ENCODE measurements at places on chromosomes 3 and 15.
A peak's percentile ranks its signal among the peaks of the same experiment; 100 is the strongest.

DNA sequence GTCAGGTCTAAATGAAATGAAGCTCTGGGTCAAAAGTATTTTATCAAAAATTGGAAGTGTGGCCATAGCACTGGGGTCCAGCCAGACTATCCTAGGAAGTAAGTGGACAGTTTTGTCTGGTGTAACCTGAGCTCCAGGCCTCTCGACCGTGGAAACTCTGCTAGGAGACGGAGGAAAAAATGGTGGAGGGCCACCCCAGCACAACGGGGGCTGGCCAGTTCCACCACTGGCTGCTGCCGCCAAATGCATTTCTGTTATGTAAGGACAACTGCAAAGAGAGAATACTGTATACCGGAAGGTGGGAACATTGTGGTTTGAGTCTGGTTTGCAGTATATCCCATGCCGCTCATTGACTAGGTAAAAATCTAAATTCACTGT lies 235.7 kb downstream of the GREM1 start:
- H3K4me1 ChIP-seq: no peaks in the 10 kb centered on the region
- H3K4me3 ChIP-seq: no peak overlapping the region
- H3K27ac ChIP-seq: no peak overlapping the region
- no peaks in the 10 kb centered on the region for H3K27me3 ChIP-seq
- no peaks in the 10 kb centered on the region for H3K36me3 ChIP-seq

GRCh38 chr3:127459891-127460290 lies 130.6 kb downstream of the TPRA1 start:
- no peak for DNase-seq
- no peaks in the 10 kb centered on the region for H3K36me3 ChIP-seq
- H3K27me3 ChIP-seq: peaks cover 6% of the 10 kb centered on the region
- H3K4me3 ChIP-seq: no peak overlapping the region
- H3K4me1 ChIP-seq: peaks cover 16% of the 10 kb centered on the region
- no peak overlapping the region for H3K27ac ChIP-seq

- DNase-seq: no peak
- H3K36me3 ChIP-seq: no peaks in the 10 kb centered on the region
- H3K4me3 ChIP-seq: no peak overlapping the region
- H3K27me3 ChIP-seq: no peaks in the 10 kb centered on the region
These were observed 56.9 kb upstream of the PDZRN3 start for GRCh38 chr3:73681610-73682009.

DNA sequence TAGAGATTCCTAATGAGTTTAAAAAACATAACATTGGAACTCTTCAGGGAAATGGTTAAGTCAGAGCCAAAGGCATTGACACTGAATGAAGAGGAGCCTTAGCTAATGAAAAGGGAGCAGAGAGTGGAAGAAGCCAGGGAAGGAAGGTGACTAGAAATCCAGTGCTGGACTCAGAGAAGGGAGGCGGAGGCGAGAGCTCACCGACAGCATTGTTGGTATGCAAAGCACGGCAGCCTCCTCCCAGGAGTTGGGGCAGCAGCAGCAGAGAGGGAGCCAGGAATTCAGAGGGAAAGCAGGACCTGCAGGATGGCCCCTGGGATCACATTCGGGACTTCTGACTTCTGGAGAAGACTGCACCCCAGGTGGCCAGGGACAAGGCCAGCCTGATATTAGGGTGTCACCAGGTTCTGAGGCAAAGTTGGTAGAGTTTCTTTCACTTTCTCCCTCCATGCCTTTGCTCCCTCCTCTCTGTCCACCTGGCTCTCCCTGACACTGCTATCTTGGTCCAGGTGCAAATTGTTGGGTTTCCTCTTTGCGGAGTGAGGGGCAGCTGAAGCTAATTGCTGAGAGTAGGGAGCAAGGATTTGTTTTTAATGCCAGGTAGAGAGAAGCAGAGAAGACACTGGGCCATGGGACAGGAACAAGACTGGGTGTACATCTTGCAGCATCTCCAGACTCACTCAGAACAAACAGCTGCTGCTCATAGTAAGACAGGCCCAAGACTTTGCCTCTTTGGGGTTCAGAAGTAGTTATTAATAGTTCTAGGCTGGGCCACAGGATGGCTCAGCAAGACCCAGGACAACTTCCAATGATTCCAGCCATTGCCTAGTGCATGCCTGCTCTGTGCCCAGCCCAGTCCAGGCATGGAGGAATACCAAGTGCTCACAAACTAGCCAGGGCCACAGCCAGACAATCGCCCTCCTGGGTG lies 157.9 kb downstream of the TLE3 start:
- H3K4me1 ChIP-seq: no peaks in the 10 kb centered on the region
- no peak for DNase-seq
- no peak overlapping the region for H3K27ac ChIP-seq
- H3K4me3 ChIP-seq: no peak overlapping the region
- H3K36me3 ChIP-seq: no peaks in the 10 kb centered on the region

- no peaks in the 10 kb centered on the region for H3K36me3 ChIP-seq
- H3K27ac ChIP-seq: no peak overlapping the region
- no peak overlapping the region for H3K4me3 ChIP-seq
- H3K27me3 ChIP-seq: no peaks in the 10 kb centered on the region
These were observed 27.9 kb upstream of the SEMA3F start for GRCh38 chr3:50127251-50127691.

DNA sequence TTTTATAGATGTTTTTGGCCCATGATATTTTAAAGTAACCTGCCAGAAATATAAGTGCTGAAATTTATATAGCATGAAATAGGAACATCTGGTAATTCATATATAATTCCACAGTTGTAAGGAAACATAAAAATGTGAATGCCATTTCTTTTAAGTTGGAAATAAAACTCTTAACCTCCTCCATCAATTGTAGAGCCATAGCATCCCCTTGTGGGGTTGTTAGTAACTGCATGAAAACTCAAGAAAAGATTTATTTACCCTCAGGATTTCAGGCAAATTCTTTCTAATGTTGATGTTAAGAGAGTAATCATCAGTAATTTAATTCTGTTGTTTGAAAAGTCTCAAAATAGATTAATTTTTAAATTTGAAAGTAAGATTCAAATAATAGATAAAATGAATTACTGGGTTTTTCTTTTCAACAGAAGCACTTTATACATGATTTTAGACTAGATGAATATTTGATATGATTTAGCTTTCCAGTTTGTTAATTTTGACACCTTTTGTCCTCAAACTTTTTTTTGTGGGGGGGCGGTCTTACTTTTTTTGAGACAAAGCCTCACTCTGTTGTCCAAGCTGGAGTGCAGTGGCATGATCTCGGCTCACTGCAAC lies 74.7 kb downstream of the RASA2 start:
- peak; percentile 32 for DNase-seq
- no peaks in the 10 kb centered on the region for H3K27me3 ChIP-seq
- H3K4me3 ChIP-seq: no peak overlapping the region
- H3K27ac ChIP-seq: no peak overlapping the region

GRCh38 chr3:8712045-8712907 lies 21.3 kb upstream of the CAV3 start:
- no peak overlapping the region for H3K4me3 ChIP-seq
- H3K27me3 ChIP-seq: no peaks in the 10 kb centered on the region
- no peaks in the 10 kb centered on the region for H3K4me1 ChIP-seq

DNA sequence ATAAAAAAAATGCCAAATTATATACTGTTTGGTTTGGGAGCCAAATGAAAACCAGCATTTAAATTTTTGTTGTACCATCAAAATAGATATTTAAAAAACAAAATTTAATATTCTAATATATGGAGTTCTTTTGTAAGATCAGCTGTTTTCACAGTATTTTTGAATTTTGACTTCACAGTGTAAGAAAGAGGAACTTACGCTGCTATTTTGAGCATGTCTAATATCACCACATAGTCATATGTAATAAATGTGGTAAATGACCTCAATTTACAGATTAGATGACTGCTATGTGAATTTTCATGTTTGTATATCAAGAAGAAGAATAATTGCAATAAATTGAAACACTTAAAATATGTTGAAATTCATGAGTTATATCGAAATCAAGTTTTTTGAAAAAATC lies 189.6 kb downstream of the ARRDC4 start:
- H3K4me3 ChIP-seq: no peak overlapping the region
- no peaks in the 10 kb centered on the region for H3K4me1 ChIP-seq
- H3K27me3 ChIP-seq: no peaks in the 10 kb centered on the region
- H3K36me3 ChIP-seq: no peaks in the 10 kb centered on the region
- DNase-seq: no peak

DNA sequence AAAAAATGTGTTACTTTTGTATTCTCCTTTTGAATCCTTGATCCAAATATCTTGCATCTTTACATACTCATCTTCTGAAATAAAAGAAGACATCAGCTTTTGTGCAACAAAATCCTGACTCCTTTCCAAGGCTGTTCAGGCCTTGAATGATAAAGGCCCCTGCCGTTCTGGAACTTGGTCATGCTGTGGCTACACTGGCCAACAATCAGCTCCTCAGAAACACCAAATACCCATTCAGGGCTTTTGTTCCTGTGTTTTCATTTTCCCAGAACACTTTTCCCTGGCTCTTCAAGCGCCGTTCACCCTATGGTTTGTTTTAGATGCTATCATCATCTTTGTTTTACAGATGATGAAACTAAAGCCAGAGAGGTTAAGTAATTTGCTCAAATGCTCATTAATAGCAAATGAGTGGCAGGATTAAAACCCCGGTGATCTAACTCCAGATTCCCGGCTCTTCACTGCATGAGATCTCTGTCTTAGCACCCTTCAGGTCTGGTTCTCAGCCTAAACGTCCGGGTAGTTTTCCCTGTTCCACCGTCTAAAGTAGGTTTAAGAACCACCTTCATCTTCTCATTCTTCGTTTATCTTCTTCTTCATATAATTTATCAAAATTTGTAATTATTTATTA lies 58.3 kb downstream of the EPHA3 start:
- H3K27ac ChIP-seq: no peak overlapping the region
- no peaks in the 10 kb centered on the region for H3K4me1 ChIP-seq
- H3K36me3 ChIP-seq: no peaks in the 10 kb centered on the region

DNA sequence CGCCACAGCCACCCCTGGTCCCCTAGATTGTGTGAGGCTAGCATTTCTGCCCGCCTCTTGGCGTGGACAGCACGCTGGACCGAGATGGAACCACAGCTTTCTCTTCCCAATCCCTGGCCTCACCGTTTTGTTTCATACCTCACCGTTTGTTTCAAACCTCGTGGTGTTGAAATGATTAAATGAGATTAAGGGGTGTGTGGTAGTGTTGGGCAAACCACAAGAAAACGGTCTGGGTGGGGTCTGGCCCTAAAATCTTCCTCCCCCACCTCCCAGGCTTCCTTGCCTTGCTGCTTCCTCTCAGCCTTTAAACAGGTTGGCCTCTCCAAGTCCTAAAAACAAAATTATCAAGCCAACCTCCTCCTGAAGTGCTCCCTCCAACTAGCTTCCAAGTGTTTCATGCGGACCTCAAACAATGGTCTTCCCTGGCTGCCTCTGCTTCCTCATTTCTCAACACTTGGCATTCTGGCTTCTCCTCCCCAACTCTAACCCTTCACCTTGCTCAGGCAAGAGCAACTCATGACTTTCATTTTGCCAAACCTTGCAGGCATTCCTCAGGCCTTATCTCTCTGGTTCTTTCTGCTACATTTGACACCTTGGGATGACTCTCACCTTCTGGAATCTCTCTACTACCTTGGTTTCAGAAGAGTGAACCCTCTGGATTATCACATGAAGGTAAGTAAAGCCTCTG lies 1.4 kb upstream of the ATP13A3 start:
- DNase-seq: no peak
- H3K27ac ChIP-seq: peak overlapping the region; percentile 89
- no peak overlapping the region for H3K4me3 ChIP-seq
- H3K36me3 ChIP-seq: no peaks in the 10 kb centered on the region

- no peak overlapping the region for H3K27ac ChIP-seq
- no peaks in the 10 kb centered on the region for H3K4me1 ChIP-seq
- H3K4me3 ChIP-seq: no peak overlapping the region
- H3K36me3 ChIP-seq: no peaks in the 10 kb centered on the region
These were observed 92.1 kb upstream of the UBE2E1 start for GRCh38 chr3:23713641-23714040.

DNA sequence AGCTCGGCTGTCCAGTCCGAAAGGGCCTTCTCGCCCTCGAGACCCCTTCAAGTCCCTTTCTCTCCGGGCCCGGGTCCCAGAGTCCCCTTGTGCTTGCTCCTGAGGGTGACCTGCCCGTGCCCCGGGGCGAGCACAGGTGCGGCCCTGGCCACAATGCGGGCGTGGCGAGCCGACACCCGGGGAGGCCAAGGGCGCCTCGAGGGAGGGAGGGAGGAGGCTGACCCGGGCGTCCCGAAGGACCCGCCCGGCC lies 810 bp upstream of the MEF2A start:
- no peak for DNase-seq
- peak overlapping the region; percentile 24 for H3K4me3 ChIP-seq
- H3K27ac ChIP-seq: peak overlapping the region; percentile 98

- H3K36me3 ChIP-seq: no peaks in the 10 kb centered on the region
- no peak overlapping the region for H3K4me3 ChIP-seq
- H3K27ac ChIP-seq: peak overlapping the region; percentile 31
These were observed 302.9 kb downstream of the TLE3 start for GRCh38 chr15:69794645-69795469.

DNA sequence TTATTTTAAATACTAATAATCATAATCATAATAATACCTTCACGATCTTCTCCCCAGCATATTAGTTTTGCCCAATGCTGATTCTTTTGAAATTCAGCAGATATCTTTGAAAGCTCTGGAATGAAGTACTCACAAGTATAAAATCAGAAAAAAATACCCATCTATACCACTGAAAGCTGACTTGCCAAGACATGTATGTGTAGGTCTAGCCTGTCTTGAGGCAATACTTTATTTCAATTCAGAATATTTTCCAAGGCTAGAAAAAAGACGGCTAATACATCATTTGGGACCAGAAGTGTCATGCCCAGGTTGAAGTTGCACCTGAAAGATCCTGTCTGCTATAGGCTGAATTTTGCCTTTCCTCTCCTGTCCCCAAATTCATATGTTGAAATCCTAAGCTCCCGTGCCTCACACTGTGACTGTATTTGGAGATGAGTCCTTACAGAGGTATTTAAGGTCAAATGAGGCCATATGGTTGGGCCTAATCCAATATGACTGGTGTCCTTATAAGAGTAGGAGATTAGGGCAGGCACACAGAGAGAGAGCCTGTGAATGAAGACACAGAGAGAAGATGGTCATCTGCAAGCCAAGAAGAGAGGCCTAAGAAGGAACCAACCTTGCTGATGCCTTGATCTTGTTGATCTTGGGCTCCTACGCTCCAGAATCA lies 255.9 kb upstream of the CMC1 start:
- DNase-seq: no peak
- H3K4me1 ChIP-seq: no peaks in the 10 kb centered on the region
- no peaks in the 10 kb centered on the region for H3K36me3 ChIP-seq
- H3K27ac ChIP-seq: no peak overlapping the region

DNA sequence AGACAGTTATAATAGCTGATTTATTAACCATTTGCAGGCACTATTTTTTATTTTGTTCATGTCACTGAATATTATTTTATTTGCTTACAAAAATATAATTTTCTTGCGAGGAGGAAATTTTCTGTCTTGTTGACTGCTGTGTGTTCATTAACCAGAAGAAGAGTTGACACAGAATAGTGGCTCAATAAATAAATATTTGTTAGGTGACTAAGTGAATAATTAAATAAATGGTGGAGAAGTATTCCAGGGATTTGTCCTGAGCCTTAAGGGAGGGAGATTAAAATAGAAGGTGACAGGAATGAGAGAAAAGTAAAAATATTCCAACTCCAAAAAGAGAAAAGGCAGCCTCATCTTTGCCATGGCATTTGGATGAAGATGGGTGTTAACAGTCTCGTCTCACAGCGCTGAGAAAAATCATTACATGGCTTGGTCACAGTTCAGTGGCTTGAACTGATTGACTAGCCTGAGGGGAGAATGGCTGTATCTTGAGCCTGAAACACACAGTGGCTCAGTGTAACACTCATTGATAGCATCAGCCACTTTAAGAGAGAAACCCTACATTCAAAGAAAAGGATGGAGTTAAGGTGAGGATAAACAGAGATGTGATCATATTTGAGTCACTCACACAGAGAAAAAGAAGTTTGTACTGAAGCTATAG lies 449.9 kb upstream of the NAALADL2 start:
- H3K4me1 ChIP-seq: no peaks in the 10 kb centered on the region
- no peak overlapping the region for H3K4me3 ChIP-seq
- no peaks in the 10 kb centered on the region for H3K36me3 ChIP-seq
- no peak for DNase-seq

All from uterus (tissue), 4 donors.